ENCODE measurements at places on chromosomes 1 and 21.

DNA sequence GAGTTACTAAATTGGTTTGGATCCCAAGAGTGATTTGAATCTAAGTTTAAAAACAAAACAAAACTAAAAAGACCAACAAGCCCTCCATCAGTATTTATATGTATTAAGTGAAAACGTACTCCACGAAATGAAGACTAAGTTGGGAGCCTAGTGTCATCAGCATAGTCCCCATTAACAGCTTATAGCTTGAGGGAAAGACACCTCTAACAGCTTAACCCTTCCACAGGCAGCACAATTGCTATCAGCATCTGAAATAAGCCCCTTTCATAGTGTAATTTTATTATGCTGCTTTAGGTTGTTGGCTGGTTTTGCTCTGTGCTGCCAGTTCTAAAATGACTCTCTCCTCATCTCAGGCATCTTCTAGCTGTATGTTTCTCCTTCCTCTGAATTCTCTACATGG, 25.8 kb upstream of the ST6GALNAC5 start:
- no peak for DNase-seq

GRCh38 chr21:25509862-25510261, 97.4 kb downstream of the MRPL39 start:
- DNase-seq, result no peak

DNA sequence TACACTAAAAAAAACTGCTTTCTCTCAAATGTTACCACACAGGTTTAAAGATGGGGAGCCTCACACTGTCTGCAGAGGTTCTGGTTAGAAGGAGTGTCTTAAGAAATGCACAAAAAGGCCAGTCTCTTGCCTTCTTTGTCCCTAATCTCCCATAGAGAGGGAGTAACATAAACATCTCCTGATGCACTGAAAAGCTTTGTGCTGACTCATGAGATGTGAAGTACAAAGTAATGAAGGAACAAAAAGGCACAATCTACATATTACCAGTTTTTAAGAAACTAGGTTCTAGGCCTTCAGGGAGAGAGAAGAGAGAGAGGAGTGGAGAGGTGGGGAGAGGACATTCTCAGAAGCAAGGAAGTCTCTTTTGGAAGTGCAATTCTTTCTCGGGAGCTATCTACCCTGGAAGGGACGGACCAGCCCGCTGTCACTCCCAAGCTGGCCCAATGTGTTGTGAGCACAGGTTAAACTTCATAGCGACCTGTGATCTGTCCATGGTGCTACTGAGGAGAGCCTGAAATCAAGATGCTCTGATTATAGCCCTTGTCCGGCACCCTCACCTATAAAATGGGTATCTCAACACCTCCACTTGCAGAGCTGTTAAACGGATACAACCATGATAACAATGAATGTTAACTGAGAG, 458.1 kb downstream of the DISC1 start:
- no peak for DNase-seq

DNA sequence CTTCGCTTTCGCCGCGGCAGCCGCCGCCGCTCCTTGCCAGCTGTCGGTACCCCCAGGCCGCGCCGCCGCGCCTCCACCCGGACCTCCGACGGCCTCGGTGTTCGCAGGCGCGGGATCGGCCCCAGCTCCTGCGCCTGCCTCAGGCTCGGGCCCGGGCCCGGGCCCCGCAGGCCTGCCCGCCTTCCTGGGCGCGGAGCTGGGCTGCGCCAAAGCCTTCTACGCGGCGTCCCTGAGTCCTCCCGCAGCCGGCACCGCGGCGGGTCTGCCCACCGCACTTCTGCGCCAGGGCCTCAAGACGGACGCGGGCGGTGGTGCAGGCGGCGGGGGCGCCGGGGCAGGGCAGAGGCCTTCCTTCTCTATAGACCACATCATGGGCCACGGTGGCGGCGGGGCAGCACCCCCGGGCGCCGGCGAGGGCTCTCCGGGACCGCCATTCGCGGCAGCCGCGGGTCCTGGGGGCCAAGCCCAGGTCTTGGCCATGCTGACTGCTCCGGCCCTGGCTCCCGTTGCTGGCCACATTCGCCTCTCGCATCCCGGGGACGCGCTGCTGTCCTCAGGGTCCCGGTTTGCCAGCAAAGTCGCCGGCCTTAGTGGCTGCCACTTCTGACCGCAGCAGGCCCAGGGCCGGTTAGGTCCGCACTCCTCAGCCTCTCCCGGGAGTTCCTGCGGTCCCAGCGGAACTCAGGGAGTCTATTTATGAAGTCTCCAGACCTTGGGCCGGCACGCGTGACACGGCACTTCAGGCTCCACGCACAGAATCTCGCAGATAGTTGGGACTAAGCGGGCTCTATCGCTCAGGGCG, 1.4 kb downstream of the FOXD2 start:
- DNase-seq, result peak; percentile 38

- peak; percentile 20 for DNase-seq
Observed at GRCh38 chr1:43358121-43358745, 548 bp upstream of the CDC20 start.

GRCh38 chr1:211985556-211986264, 49.6 kb downstream of the INTS7 start:
- DNase-seq, result no peak

GRCh38 chr1:72670902-72671301, 388.6 kb upstream of the NEGR1 start:
- DNase-seq, result no peak

DNA sequence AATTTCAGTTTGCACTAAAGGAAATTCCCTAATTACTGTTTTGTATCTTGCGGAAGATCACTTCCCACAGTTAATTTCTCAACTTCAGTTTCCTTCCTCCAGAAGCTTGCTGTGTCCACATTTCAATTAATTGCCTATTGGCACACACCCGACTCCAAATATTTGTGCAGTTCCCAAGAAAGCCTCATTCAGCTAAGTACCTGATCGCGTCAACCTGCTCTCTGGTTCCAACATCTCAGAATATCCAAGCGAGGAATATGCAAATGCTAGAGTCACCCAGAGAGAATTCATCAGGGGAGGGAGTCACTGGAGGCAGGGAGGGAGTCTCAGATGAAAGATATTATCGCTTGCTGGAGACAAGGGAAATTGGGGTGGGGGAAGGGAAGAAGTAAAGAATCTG, 351.3 kb downstream of the RRAGC start:
- no peak for DNase-seq

GRCh38 chr1:61391730-61392129, 309.4 kb downstream of the NFIA start:
- no peak for DNase-seq

- no peak for DNase-seq
Observed at GRCh38 chr1:213201380-213202155, 150.5 kb downstream of the RPS6KC1 start.

- no peak for DNase-seq
Observed at GRCh38 chr1:182357171-182357570, 34.4 kb downstream of the GLUL start.

DNA sequence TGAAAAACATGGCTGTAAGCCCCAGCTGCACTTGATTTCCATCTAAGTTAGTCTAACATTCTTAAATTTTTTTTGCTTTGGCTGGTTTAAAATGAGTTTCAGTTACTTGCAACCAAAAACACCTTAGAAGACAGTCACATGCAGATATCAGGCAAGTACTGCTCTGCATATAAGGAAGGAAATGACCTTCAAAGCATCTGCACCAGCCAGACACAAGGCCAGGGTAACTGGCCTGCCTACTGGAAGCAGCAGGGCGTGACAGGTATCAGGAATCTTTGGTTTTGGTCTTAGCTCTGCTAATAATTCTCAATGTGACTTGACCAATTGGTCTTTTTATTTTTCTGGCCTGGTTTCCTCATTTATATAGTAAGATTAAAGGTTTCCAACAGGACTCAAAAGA, 33.5 kb downstream of the SCYL3 start:
- no peak for DNase-seq

- no peak for DNase-seq
Observed at GRCh38 chr1:185837711-185838110, 103.5 kb downstream of the HMCN1 start.

DNA sequence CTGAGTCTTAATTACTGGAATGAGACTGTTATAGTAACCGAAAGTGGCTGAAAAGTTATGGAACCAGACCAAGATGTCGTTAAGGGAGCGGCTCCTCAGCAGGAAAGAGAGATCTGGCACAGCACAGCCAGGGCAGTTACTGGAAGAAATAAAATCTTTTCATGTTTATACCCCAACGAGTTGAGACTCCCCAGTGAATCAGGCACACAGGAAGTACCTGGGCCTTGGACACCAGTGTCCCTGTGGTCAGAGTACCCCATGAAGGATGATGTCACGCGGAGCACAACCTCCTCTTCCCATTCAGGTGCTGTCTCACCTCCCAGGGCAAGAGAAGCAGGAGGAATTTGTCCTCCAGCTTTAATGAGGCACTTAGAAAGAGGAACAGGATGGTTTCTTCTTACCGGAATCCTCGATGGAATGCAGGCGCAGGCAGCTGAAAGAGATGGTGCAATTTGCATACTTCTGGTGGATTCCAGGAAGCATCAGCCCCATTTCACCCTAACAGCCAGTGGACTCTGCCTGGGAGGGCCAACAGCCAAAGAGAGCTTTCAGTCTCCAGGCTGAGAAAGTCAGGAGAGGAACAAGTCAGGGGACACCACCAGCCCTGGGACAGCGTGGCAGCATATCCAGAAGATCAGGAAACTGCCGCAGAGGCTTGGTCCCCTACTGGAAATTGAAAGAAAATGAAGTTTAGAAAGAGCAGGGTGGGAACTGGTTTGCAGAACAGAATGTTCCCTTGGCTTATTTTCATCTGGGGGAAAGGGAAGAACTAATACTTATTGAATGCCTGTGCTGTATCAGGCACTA, 35.9 kb upstream of the CTTNBP2NL start:
- no peak for DNase-seq

DNA sequence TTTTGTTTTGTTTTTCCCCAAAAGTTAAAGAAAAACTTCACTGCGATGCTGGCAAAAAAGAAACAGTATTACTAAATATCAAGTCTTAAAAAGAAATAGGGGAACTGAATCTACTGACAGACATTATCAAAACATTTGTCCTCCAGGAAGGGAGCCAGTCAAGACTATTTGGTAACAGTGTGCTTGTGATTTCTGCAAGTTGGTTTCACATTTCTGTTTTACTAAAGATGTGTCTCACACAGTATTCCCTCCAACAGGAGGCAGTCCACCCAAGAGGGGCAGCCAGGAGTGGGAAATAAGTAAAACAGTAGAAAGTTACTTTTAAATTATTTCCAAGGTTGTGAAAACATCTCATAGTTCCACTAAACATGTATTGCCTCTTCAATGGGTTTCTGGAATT, 74.4 kb upstream of the SDC3 start:
- DNase-seq, result no peak

DNA sequence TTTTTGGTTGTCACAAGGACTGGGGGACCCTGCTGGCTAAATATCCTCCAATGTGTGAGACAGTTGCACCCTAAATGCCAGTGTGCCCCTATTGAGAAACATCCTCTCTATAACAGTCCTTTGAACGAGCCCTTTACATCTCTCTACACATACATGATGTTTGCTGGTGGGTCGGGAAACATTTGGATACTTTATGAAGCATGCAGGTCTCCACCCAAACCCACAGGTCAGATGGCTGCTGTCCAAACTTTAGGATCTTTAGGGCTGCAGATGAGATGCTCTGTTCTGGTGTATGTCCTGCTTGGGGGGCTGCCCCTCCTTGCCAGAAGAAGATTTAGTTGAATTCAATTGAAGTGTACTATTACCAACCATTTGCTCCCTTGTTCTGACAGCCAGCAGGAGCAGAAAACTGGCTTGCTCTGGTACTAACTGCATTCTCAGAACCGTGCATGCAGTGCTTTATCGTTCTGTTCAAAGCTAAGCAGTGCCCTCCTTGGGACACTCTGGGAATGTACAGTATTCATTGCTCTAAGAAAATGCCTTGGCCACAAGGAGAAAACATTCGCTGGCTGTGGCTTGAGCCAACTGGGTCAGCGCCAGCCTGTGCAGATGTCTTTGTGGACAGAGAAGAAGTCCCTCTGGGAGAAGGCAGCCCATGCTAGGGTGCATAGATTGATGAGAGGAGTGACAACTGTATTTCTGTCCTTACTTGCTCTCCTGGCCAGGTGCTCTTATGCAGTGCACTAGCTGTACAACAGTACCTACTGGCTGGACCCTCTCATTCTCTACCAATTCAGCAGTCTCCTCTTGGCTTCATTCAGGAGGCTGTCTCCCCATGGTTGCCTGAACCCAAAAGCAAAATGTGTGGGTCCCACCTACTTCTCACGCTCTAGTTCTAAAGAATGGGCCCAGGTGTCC, 61.4 kb upstream of the DIRAS3 start:
- no peak for DNase-seq

DNA sequence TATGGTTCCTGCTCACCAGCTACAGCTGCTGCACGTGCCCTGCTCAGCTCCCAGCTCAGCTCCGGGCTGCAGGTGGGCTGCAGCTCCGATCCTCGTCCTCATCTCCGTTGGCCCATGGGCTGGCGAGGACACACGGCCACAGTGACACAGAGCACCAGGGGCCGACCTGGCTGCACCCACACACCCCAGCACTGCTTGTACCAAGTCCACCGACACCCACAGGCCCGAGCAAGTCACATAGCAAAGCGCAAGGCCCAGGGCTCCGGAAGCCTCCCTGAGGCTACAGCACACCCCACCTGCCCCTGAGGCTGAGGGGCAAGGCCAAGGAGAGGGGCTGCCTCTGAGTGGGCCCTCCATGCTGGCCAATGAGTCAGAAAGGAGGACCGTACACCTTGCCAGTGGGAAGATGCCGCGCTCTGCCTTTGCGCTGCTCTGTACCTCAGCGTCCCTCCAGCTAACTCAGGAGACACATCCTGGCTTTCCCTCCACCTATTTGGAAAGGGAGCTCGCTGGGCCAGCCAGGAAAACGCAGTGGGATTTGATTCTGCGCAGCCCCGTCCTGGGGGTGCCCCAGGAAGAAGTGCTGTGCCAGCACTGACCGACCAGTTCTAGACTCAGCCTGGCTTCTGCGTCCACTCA, 124.8 kb downstream of the SIK1 start:
- no peak for DNase-seq

DNA sequence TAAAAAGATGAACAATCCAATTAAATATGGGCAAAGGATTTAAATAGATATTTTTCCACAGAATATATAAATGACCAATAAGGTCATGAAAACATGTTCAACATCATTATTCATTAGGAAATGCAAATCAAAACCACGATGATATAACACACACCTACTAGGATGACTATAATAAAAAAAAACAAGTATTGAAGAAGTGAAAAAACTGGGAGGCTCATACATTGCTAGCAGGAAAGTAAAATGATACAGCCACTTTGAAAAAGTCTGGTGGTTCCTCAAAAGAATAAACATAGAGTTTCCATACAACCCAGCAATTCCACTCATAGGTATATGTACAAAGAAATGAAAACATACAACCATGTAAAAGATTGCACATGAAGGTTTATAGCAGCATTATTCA, 75.7 kb upstream of the RAB4A start:
- no peak for DNase-seq

- no peak for DNase-seq
Observed at GRCh38 chr1:26743426-26744059, 44.2 kb upstream of the PIGV start.

GRCh38 chr1:90505806-90506205, 211.3 kb downstream of the BARHL2 start:
- no peak for DNase-seq
